ENCODE measurements at places on chromosomes 13 and 19. TPM values are rescaled to one million over a fixed set of nuclear protein-coding genes. Genes with fewer than 3 reads are reported as not detected.
A peak's percentile ranks its signal among the peaks of the same experiment; 100 is the strongest.

GRCh38 chr19:55435020-55435419, 8.1 kb downstream of the SHISA7 start:
- DNase-seq: no peak

DNA sequence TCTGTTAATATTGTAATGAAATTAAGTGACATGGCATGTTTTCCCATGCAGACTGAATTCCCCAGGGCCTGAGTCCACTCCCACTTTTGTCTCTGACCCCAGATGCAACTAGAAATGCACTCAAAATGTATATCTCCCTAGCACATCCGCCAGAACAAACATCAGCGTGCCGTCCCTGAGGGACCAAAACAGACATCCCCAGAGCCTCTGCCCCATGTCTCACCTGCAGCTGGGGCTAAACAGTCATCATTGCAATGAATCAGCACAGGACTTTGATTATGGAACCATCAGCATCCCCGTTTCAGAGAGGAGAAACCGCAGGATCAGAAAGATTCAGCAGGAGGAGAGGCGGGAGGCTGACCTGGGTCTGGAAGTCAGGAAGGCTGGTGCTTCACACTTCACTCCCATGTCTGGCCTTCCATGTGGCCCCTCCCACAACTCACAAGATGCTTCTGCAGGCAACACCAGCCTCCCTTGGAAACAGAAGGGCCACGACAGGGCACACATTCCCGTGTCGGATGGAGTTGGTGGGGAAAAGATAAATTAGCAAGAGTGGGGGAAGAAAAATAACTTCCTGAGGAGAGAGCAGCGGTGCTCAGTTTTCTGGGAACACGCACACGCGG, 130.6 kb upstream of the VSTM2B start:
- no peak for DNase-seq

- DNase-seq: no peak
Measured at GRCh38 chr19:3383121-3383722, 16.8 kb downstream of the NFIC start.

DNA sequence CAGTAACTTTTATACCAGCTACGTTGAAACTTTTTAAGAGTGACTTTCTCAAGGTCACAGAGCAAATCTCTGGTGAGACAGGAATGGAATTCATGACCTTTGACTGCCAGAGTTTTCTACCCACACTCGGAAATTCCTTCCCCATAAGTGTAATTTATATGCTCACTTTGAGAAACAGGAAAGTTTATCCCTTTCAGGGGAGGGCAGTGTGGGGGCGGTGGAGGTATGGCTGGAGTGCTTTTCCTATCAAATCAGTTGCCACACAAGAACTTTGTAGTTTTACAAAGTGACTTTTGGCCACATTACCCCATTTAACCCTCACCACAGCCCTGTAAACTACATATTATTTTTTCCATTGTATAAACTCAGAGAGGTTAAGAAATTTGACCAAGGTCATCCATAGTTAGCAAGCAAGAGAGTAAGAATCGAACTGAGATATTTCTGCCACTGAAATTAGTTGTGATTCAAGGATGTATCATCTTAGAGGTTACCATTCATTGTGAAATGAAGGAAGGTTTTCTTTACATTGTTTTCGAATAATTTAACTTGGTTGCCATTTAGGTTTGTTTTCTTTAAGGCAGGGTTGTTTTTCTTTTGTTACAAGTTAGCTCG, 5.9 kb downstream of the KLF12 start:
- peak; percentile 19 for DNase-seq

Gene LILRB2
- not detected for total RNA-seq

Gene ZNF468
- total RNA-seq: 11.4 TPM

Gene DMKN
- 0.75 TPM for total RNA-seq

Gene TUBA3C
- not detected for total RNA-seq
